ENCODE measurements at places on chromosomes 7 and 10. TPM values are rescaled to one million over a fixed set of nuclear protein-coding genes. Genes with fewer than 3 reads are reported as not detected.

The KLF14 gene
- not detected for total RNA-seq

The PRKG1 gene
- total RNA-seq, result 46.3 TPM

The TMEM176A gene
- 14.7 TPM for total RNA-seq

The SMO gene
- total RNA-seq, result 1.2 TPM

The KEL gene
- total RNA-seq, result not detected

The NRBF2 gene
- not detected for total RNA-seq

The NDUFB2 gene
- total RNA-seq, result 79.9 TPM

The VCL gene
- total RNA-seq, result 50.8 TPM

The PITRM1 gene
- 71.6 TPM for total RNA-seq

DNA sequence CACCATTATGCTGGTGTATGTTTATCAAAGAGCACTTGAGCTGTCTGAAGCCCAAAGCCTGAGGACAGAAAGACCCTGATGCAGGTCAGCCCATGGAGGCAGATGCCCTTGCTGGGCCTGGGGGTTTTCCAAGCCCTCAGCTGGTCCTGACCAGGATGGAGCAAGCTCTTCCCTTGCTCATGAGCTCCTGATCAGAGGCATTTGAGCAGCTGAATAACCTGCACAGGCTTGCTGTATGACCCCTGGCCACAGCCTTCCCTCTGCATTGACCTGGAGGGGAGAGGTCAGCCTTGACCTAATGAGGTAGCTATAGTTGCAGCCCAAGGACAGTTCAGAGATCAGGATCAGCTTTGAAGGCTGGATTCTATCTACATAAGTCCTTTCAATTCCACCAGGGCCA, 13.0 kb downstream of the AQP1 start:
- H3K36me3 ChIP-seq, result peaks cover 33% of the 10 kb centered on the region
- no peak overlapping the region for H3K27ac ChIP-seq
- peak; percentile 9 for DNase-seq

DNA sequence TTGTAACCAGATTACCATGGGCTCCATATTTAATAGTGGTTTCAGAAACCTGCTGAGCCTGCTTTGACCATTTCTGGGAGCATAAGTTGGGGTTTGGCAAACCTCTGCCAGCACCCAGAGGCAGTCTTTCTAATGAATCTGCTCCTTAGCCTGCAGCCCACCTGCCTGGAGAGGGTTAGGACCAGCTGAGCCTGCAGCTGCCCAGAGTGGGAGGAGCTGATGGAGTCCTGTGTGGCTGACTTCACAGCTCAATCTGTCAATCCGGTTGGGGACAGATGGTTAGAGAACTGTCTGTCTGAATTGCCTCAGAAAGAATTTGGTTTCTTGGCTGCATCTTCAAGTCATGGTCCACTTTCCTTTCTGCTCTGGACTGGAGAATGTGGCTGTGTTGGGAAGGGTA, 444.6 kb downstream of the NRG3 start:
- no peaks in the 10 kb centered on the region for H3K27me3 ChIP-seq
- H3K4me1 ChIP-seq, result no peaks in the 10 kb centered on the region
- H3K36me3 ChIP-seq, result no peaks in the 10 kb centered on the region
- no peak overlapping the region for H3K27ac ChIP-seq
- H3K4me3 ChIP-seq, result no peak overlapping the region
- DNase-seq, result no peak

DNA sequence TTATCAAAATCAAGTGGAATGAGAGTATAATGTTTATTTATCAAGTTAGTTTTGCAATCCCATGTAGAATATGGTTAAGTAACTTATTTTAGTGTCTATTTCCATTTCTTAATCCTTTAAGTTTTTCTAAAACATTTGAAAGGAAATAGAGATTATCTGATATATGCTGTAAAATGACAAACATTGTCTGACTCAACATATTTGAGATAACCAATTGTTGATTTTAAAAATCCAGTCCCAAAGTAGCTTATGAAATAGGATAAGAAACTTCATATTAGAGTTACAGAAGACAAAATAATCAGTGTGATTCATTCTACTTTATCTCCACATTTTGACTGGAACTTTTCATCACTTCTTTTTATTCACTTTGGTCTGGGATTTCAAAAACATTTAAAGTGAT, 38.7 kb upstream of the CDK1 start:
- DNase-seq, result no peak
- H3K36me3 ChIP-seq, result no peaks in the 10 kb centered on the region
- H3K4me1 ChIP-seq, result no peaks in the 10 kb centered on the region

DNA sequence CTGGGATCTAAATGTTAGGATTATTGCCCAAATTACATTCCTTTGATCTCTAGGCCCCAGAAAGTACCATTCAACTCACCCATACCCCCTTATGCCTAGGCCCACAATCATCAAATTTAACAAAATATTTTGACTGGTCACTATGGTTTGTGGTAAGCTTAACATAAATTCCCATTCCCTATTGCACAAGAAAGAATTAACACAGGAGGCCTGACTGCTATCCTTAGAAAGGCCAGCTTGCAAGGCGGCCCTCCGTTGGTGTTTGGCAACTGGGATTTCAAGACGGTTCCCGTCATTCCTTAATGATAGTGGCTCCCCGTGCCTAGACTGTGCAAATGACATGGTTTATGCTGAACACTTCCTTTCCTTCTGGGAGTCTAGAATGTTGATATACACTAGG, 29.6 kb downstream of the ARHGAP21 start:
- no peaks in the 10 kb centered on the region for H3K27me3 ChIP-seq
- peaks cover 27% of the 10 kb centered on the region for H3K4me1 ChIP-seq
- H3K36me3 ChIP-seq, result no peaks in the 10 kb centered on the region
- DNase-seq, result no peak

GRCh38 chr10:16585103-16585502, 63.4 kb upstream of the C1QL3 start:
- H3K36me3 ChIP-seq, result no peaks in the 10 kb centered on the region
- no peak overlapping the region for H3K4me3 ChIP-seq
- no peak overlapping the region for H3K27ac ChIP-seq
- no peaks in the 10 kb centered on the region for H3K27me3 ChIP-seq

DNA sequence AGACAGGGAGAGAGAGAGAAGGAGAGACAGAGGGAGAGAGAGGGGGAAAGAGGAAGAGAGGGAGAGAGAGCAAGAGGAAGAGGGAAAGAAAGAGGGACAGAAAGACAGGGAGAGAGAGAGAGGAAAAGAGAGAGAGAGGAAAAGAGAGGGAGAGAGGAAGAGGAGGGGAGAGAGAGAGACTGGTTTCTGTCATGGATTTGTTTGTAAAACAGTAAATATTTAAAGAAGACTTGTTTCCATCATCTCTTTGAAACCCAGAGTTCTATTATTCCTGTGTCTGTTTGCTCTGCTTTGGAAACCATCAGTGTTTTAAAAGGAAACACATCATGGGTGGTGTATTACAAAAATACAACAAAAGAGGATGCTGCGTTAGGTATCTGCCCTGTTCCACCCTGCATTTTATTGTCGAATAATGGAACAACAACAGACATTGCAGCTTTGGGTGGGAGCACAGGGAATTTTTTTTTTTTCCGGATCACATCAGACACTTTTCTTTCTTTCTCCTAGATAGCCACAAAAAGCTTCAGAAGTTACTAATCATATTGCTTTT, 150.7 kb upstream of the RSU1 start:
- H3K4me1 ChIP-seq, result peaks cover 23% of the 10 kb centered on the region
- no peak overlapping the region for H3K4me3 ChIP-seq
- DNase-seq, result no peak
- H3K27me3 ChIP-seq, result no peaks in the 10 kb centered on the region
- H3K27ac ChIP-seq, result no peak overlapping the region

GRCh38 chr7:51102828-51103227, 213.8 kb downstream of the COBL start:
- H3K4me1 ChIP-seq, result no peaks in the 10 kb centered on the region
- H3K27me3 ChIP-seq, result no peaks in the 10 kb centered on the region
- no peaks in the 10 kb centered on the region for H3K36me3 ChIP-seq
- DNase-seq, result peak; percentile 16
- no peak overlapping the region for H3K4me3 ChIP-seq

DNA sequence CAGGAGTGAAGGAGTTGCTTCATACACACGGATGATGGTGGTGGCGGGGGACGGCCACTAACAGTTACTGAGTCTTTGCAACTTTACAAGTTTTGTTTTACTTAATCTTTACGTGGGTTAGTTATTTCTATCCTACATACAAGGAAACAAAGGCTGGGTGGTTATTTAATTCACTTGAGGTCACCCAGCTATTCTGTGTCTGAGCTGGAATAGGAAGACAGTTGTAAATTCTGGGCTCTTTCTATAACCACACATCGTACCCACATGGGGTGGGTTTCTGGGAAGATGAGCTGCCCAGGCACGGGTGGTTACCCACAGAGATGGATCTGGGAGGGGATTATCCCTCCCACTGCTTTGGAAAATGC, 137.9 kb downstream of the ANLN start:
- no peak for DNase-seq
- no peaks in the 10 kb centered on the region for H3K27me3 ChIP-seq
- no peak overlapping the region for H3K27ac ChIP-seq
- H3K4me1 ChIP-seq, result no peaks in the 10 kb centered on the region
- H3K36me3 ChIP-seq, result no peaks in the 10 kb centered on the region

DNA sequence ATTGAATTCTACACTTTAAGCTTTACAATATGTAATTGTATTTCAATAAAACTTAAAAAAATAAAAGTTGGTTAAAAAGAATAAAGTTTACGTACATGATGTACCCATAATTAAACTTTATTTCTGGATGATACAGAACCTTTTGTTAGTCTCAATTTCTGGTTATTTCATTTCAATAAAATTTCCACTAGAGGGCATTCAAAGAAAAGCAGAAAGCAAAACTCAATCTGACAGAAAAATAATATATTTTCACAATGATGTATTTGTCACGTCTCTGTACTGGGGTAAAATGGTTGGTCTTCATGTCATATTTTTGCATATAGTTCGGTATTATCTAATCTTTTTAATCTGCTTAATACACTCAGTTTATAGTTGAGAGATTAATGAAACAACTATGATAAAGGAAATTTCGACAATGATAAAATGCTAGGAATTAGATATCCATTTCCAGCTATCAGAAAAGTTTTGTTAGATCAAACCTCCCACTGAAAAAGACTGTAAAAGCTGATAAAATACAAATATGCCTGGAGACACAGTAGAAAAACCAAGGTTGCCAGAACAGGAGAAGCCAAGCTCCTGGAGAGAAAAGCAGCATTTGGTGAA, 27.4 kb downstream of the ASZ1 start:
- no peaks in the 10 kb centered on the region for H3K36me3 ChIP-seq
- H3K27ac ChIP-seq, result no peak overlapping the region

DNA sequence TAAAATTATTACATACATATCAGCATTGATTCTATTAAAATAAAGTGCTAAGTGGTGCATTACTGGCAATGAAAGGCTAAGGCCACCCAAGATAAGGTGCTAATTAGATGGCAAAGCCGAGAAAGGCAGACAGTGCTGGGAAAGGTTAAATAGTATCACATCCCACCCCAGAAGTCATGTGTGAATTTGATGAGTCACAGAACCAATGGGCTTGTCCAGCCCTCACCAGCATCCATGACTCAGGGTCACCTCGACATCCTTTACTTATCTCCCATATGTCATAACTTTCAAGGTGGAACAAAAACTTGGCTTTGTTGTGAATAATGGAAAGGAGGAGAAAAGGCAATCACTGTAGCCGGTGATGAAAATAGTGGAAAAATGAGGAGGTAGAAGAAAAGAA, 459.1 kb downstream of the PLXNA4 start:
- H3K27me3 ChIP-seq, result no peaks in the 10 kb centered on the region
- no peaks in the 10 kb centered on the region for H3K36me3 ChIP-seq

DNA sequence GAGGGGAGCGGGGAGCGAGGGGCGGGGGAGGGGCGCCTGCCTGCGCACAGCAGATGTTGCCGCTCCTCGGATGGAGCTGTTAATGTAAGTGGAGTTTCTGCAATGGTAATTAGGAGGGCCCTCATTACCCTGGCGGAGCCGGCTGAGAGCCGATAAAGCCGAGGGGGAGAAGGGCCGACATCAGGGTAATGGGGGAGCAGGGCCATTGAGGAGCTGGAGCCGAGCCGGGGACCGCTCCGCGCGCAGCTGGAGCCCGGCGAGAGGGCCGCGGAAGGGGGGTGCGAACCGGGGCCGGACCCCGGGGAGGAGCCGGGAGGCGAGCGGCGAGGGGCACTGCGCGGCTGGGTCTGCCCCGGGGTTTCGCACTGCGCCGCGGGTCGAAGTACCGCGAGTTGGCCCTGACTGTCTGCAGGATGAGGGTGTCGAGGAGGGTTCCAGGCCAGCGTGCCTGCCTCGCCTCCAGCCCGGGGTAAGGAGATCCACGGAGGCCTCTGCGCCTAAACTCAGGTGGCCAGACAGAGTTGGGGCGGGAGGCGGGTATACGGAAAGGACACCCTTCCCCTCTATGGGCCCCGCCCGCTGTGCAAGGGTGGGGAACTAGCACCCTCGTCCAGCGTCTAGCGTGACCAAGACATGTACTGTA, 55.0 kb upstream of the LBX1 start:
- no peaks in the 10 kb centered on the region for H3K36me3 ChIP-seq
- DNase-seq, result no peak

- peaks cover 4% of the 10 kb centered on the region for H3K4me1 ChIP-seq
- H3K27ac ChIP-seq, result peak overlapping the region; percentile 84
- no peaks in the 10 kb centered on the region for H3K27me3 ChIP-seq
- peak; percentile 85 for DNase-seq
Observed at GRCh38 chr7:97971990-97972943, 17.7 kb downstream of the OCM2 start.

GRCh38 chr7:35420656-35421055, 166.8 kb upstream of the TBX20 start:
- DNase-seq, result no peak
- no peaks in the 10 kb centered on the region for H3K36me3 ChIP-seq
- no peak overlapping the region for H3K4me3 ChIP-seq
- peaks cover 4% of the 10 kb centered on the region for H3K4me1 ChIP-seq
- H3K27ac ChIP-seq, result no peak overlapping the region
- peaks cover 5% of the 10 kb centered on the region for H3K27me3 ChIP-seq

- H3K27me3 ChIP-seq, result no peaks in the 10 kb centered on the region
- H3K4me1 ChIP-seq, result peaks cover 10% of the 10 kb centered on the region
- H3K36me3 ChIP-seq, result no peaks in the 10 kb centered on the region
- no peak for DNase-seq
Observed at GRCh38 chr10:60828489-60828852, 50.2 kb downstream of the CDK1 start.

DNA sequence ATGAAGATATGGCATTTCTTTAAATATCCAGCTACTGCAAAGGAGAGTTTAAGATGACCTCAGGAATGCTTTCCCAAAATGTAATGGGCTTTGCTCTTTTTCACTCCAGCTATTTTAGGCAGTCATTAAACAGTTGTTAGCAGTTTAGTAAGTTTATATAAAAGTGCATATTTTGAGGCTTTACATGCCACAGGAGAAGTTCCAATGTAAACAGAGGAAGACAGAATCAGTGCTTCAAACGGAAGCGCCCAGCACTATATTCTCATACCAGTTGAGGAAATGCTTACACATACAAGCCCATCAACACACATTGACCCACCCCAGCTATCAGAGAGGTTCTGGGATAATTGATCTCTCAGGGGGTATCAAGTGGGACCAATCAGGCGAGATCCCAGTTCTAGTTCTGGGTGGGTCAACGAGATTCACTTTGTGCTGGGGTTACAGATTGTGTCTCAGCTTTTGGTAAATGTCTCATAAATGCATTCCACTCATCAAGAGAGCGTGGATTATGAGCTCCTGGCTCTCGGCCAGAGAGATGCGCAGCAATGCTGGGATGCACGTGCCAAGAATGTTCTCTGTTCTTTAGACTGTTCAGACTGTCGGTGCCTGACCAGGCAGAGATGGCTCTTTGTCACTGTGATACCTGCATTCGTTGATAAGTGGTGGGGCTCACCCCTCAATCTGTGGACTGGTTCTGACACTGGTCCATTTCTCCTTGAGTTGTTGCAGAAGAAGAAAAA, 55.0 kb downstream of the CACNB2 start:
- peak overlapping the region; percentile 69 for H3K27ac ChIP-seq
- no peak for DNase-seq
- H3K4me3 ChIP-seq, result no peak overlapping the region
- H3K4me1 ChIP-seq, result no peaks in the 10 kb centered on the region
- no peaks in the 10 kb centered on the region for H3K27me3 ChIP-seq
